ENCODE measurements at places on chromosomes 11 and 22. TPM values are rescaled to one million over a fixed set of nuclear protein-coding genes. Genes with fewer than 3 reads are reported as not detected.

Gene LRRC75B
- total RNA-seq: 4.3 TPM

Gene OR5L2
- not detected for total RNA-seq

Gene SYT13
- total RNA-seq: not detected

GRCh38 chr22:20052309-20053259 is 27.5 kb upstream of the DGCR8 start:
- no peak for DNase-seq

DNA sequence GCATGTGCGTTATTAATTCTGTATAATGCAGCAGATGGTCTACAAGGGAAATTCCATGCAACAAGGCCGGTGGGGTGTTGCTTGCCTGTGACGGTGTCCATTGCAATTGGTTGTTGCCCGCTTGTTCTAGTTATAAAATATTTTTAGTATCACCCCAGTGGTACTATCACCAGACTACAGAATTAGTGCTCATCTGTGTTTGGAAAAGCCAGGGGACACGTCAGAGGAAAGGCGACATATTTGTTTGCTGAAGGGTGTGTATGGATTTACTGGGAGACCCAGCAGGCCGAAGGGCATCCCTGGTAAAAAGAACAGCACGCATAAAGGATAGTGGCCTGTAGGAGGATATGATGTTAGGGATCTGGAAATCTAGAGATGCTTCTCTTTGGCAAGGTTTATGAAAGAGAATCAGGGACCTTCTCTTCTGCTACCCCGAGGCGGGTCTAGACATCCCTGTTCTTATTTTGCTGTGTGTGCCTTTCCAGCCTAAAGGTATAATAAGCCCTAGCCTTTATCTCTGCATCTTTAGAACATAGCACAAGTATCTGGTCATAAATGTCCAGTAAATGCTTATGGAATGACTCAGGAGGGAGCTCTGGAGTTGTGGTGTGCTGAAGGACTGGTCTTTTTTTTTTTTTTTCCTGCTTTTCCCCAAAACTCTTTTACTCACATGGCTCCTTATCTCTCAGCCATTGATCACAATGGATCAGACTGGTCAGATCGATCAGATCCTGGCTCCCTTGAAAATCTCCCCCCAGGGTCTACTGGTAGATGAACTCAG is 90.9 kb downstream of the LDLRAD3 start:
- DNase-seq: no peak

DNA sequence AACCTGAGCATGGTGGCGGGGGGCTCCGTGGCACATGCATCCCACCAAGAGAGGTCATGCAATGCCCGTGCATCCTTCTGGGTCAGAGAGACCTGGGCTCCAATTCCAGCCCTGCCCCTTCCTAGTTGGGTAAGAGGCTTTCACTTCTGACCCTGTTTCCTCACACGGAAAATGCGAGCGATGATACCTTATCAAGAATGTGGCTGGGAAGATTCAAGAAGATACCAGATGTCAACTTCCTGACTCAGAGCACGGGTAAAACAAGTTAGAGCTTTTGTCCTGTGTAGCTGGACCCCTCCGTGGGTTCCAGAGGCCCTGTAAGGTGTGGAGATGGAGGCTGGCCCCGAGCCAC is 8.7 kb upstream of the DGKZ start:
- no peak for DNase-seq

DNA sequence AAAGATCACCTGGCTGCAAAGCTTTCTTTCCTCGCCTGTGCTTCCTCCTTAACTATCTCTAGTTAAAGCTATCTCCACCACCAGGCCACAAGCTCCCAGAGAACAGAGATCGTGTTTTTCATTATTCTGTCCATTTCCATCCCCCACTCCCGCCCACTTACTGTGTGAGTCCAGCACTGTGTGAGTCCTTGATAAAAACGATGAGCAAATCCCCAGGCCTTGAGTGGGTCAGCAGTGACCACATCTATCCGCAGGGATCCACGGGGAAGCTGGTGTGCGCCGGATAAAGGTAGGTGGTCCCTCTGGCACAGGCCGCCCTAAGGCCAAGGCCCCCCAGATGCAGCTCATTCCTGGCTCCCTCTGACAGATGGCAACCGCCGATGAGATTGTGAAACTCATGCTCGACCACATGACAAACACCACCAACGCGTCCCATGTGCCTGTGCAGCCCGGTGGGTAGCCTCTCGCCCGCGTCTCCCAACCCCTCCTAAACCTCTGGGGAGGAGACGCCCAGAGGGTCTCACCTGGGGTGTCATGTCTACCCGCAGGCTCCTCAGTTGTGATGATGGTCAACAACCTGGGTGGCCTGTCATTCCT is 9.3 kb downstream of the TKFC start:
- no peak for DNase-seq

- DNase-seq: no peak
Observed at GRCh38 chr11:118462178-118462577, 25.9 kb downstream of the KMT2A start.

DNA sequence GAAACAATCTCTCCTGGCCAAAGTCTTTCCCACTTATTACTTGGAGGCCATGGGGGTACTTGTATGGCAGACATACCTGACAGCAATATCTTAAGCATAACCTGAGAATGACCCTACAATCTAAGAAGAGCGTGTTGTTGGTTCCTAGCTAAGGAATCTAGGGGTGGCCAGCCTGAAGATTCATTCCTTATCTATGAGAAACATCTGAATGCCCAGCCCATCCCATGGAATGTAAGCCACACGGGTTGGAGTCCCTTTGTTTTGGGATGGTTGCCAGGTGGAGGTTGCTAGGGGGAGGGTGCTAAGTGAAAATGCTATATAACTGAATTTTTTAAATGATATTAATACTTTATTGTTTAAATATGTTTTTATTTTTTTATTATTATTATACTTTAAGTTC is 725.0 kb downstream of the ETS1 start:
- no peak for DNase-seq

DNA sequence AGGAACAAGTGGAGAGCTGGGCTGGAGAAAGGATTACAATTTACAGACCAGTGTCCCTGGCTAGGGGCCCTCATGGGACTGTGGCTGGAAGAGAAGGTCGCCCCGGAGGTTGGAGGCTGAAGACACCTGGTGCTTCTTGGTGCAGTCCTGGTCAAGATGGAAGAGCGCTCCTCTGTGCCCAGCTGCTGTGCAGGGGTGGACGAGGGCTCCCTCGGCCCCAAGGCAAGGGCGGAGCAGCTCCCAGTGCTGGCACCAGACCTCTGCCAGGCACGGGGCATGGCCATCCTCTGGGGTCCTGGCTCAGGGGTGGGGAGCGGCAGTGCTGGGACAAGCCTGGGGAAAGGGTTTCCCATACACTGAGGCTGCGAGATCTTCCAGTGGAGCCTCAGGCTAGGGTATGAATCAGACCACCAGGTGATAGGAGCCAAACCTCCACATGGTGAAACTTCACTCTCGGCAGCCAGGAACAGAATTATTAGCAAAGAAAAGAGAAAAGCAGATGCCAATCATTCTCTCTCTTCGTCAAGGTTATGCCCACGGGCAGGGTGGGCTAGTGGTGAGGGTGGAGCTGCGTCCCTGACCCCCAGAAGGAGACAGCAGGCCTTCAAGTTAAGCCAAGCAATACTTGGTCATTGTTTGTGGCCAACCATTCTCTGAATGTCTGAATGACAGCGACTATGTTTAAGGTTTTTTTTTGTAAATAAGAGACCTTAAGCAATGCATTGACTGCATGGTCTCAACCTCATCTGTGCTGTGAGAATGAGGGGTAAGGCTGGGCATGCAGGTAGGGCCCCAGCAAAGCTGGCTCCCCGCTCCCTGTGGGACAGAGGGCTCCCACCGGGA is 32.1 kb downstream of the PPM1F start:
- DNase-seq: no peak

- no peak for DNase-seq
Observed at GRCh38 chr22:45702981-45703380, 31.3 kb downstream of the ATXN10 start.

DNA sequence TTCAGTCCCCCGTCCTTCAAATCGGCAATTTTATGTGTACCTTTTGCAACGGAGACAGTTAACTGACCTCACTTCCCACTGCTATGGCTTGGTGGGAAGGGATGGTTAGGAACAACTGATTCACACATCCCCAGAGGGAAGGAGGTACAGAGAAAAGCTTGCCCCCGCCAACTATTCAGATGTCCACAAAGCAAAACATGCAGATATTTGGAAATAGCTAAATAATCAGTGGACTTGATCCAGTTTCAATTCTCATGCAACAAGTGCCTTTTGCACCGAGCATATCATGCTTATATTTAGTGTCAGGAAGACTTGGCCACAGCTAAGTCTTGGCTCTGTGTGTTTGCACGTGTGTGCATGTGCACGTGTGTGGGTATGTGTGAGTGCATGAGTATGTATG is 144.6 kb downstream of the SNX19 start:
- no peak for DNase-seq

DNA sequence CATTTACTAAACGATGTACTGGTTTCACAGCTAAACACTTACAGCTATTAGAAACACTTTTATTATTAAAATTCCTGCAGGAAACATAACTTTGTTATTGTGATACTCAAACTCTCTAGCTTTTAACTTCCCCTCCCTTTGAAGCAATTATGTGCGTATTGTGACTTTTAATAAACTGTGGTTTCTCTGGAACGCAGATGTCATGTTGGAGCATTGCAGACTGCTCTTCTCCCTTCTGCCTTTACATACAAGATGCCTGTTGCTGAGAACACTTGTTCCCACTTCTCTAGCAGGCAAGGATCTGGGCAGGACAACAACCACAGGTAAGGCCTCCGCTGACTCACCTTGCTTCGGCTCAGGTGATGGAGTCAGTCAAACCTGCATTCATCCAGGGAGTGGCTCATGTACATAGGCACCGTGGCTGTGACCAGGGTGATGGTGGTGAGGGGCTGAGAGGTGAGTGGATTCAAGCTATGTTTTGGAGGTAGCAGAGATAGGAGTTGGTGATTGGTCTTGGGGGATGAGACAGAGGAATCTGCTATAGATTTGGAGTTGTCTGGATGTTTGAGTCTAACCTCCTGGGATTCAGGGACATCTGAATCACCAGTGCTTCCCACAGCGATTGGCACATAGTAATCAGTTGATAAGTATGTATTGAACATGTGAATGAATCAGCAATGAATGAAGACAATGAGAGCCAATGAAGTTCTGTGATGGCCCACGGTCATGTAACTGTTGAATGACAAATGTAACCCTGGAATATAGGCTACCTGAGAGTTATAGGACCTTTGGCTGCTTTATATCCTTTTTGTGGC is 106.0 kb downstream of the ADAMTS15 start:
- DNase-seq: no peak

GRCh38 chr11:23310276-23310675 is 450.0 kb upstream of the CCDC179 start:
- no peak for DNase-seq

Data from NCI-H460 (cell line).